ENCODE measurements at places on chromosomes 6 and 20.

- peak; percentile 84 for DNase-seq
These were observed 205.6 kb downstream of the DTNBP1 start for GRCh38 chr6:15457121-15457650.

- DNase-seq: no peak
These were observed 40.7 kb downstream of the PRR18 start for GRCh38 chr6:166267526-166267925.

DNA sequence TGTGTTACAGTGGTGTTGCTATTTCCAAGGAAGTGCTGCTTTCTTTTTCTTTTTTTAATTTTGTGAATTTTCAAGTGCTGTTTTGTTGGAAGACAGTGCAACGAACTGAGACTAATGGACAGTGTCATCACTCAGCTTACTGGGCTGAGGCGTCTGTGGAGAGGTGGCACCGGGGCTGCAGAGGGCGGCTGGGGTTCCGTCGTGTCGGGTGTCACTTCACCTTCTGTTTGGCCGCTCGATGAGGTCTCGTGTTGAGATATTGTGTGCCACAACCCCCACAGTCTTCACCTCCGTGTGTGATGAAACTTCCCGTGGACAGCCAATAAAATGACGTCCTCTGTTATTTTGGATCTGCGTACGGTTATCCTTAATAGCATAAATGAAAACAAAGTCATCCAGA, 149.4 kb upstream of the SNX9 start:
- no peak for DNase-seq

DNA sequence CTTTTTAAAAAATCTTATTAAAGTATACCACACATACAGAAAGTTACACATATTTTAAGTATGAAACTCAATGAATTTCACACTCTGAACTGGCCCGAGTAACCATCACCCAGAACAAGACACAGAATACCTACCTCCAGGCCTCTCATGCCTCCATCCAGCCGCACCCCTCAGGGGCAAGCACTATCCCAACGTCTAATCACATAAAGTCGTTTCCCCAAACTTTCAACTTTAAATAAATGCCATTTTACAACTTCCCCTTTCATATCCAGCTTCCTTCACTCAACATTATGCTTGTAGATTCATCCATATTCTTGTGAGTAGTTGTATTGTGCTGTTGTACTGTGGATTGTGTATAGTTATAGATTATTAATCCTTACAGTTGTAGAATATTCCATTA, 539.1 kb downstream of the CD83 start:
- DNase-seq: no peak

GRCh38 chr6:125574604-125575003, 174.8 kb upstream of the HEY2 start:
- DNase-seq: peak; percentile 19

- DNase-seq: peak; percentile 26
These were observed 183.1 kb downstream of the MOXD1 start for GRCh38 chr6:132218059-132218696.

DNA sequence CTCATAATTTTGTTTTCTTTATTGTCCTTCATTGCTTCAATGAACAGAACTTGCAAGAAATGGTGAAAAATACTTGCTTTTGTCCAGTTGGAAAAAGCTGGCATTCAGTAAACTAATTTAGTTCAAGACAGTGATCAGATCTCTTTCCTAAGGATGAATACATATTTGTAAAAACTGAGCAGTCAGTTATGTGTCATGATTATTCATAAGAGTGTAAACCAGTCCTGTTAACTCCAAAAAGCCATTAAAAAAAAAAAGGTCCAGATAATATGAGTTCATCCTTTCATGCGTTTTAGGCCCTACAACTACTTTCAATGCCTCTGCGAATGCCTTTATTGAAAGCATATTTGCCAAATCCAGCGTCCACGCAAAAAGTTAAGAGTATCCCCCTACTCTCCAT, 609 bp downstream of the PGM3 start:
- no peak for DNase-seq

DNA sequence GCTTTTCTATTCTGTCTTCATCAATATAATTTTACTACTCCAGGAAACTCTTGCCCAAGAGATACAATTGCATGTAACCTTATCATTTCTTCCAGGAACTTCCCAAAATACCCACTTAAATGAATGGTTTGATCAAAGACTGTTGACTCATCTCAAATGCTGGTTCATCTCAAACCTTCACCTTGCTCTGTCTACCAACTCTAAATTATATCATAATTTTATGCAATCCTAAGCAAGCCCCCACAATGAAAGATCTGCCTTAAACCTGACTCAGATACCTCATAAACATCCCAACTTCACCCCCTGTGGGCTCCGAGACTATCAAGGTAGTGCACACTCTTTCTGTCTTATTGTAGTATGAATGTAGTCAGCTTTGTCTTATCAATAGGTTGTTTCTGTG, 65.5 kb upstream of the GCM1 start:
- DNase-seq: no peak

DNA sequence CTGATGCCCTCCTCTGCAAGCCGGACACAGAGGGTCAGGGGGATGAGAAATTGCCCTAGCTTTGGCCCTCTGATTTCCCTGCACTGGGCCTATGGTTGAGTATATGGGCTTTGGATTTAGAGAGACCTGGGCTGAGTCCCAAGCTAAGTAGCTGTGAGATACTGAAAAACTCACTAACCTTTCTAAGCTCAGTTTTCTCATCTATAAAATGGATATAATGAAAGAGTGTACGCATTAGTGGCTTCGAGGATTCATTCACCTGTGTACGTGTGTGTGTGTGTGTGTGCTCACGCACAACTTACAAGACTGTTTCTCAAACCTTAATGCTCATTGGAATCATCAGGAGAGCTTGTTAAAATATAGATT, 12.7 kb upstream of the RBPJL start:
- no peak for DNase-seq

- peak; percentile 29 for DNase-seq
These were observed 274.3 kb downstream of the CD109 start for GRCh38 chr6:73969971-73970970.

- DNase-seq: no peak
These were observed 45.6 kb upstream of the AKIRIN2 start for GRCh38 chr6:87747646-87748045.

DNA sequence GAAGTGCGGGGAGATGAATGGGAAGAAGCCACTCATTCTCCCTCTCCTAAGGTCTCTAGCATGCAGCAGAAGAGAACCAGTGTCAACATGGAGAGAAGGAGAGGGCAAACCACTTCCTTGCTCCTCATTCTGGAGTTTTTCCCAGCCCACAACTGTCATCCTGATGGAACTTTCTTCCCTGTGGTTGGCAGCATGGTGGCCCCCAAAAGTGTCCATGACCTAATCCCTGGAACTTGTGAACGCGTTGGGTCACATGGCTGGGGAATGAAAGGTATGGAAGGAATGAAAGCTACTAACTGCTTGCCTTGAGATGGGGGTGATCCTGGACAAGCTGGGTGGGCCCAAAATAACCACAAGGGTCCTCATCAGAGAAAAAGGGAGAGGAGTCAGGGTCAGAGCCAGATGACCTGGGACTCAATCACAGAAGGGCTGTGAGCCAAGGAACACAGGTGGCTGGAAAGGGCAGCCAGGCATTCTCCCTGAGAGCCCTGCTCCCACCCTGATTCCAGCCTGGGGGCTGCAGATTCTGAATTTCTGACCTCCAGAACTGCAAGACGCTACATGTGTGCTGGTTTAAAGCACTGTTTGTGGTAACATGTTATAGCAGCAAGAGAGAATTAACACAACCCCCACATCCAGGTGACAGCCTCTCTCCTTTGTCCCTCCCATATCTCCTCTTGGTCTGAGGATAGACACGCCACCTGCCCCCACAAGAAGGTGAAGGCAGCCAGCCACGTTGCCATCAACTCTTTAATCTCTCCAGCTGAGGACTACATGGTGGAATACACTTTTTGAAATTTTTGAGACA, 63.2 kb downstream of the PYGB start:
- no peak for DNase-seq

GRCh38 chr6:96907498-96907897, 9.8 kb upstream of the NDUFAF4 start:
- DNase-seq: no peak

DNA sequence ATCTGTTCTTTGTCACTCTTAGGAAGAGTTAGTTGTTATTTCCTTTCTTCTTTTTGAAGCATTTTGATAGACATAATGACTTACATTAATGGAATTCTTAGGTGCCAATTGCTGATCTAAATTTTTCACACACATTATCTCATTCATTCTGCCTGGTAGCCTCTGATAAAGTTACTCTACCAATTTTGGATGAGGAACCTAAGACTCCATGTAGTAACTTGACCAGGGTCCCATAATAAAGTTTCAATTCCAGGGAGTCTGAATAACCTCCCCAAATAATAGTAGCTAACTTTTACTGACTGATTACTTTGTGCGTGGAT, 73.2 kb upstream of the CITED2 start:
- no peak for DNase-seq

DNA sequence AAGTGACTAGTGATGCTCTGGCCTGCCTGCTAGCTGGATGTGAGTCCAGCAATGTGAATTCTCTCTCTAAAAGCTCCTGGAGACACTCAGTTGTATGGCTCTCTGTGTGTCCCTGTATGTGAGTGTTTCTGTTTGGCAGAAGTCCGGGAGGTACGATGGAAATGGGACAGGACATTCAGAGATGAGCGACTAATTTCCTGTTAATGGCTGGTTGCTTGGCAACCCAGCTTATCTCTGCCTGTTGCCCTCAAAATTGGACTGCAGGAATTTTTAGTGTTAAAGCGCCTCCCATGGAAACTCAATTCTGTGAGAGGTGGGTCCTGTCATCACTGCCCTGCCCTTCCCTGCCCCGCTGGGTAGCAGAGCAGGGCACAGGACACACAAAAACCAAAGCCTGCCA, 136.8 kb upstream of the LRFN2 start:
- no peak for DNase-seq

GRCh38 chr6:126890055-126890454, 228.4 kb upstream of the RSPO3 start:
- peak; percentile 58 for DNase-seq

DNA sequence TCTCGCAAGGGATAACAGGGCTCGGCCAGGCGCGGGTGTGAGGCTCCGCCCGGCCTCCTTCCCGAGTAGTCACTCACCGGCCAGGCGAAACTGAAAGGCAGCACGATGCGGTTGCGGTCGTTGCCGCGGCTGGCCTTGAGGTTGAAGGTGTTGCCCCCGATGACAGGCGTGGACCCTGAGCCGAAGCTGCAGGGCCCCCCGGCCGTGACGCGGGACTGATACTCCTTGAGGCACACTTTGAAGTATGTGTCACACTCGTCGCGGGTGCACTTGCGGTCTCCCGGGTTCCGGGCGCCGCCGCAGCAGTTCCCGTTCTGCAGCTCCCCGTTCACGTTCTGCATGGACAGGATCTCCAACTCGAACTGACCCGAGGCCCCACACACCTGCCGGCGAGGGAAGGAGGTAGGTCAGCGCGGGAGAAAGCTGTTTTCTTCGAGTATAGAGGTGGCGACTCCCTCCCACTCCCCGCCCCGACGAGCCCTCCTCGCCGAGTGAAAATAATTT, 1.1 kb downstream of the JAG1 start:
- DNase-seq: peak; percentile 73

DNA sequence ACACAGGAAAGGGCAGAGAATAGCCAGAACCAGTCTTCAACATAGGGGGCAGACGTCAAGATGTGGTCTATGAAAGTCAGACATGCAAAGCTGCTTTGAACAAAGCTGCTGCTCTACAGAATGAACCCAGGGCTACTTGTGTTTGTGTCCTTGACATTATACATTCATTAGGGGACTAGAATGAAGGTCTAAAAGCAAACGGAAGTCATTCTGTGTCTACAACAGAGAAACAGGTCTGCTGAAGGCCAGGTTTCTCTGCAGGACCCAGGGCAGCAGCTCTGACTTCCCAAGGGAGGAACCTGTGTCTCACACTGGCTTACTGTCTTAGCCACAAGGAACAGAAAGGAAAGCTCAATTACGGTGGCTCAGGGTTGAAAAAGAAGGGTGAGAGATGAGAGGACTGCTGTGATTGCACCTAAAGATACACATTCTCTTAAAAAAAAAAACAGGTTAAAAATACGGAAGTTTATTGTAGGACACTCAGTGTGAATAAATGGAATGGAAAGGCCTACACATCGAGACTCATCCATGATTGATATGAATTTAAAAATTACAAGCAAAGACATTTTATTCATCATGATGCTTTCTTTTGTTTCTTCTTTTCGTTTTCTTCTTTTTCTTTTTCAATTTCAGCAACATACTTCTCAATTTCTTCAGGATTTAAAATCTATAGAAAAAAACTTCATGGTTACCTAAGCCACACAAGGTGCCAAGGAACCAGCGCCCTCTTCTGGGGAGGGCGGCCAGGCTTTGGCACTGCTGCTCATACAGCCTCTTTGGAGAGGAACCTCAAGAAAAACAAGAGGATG, 6.7 kb downstream of the PSMA7 start:
- DNase-seq: peak; percentile 36

GRCh38 chr6:38974389-38975151, 74.0 kb upstream of the GLP1R start:
- DNase-seq: no peak

- no peak for DNase-seq
These were observed 186.2 kb upstream of the PMEPA1 start for GRCh38 chr20:57896017-57896416.

DNA sequence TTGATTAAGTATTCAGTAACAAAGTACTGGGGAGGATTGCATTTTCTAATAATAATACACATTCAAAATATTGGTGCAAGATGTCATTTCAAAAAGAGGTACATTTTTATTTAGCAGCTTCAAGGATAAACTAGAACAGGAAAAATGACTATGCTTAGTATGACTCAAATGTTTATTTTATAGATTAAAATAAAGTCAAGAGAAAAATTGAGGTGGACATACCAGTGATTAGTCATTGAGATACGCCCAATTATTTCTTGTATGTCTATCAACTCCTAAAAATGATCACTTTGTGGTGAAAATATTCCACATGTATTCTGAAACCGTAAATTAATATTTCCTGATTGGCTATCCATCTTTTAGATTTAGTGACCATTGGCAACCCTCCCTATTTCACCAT, 96.7 kb downstream of the PHF3 start:
- no peak for DNase-seq

DNA sequence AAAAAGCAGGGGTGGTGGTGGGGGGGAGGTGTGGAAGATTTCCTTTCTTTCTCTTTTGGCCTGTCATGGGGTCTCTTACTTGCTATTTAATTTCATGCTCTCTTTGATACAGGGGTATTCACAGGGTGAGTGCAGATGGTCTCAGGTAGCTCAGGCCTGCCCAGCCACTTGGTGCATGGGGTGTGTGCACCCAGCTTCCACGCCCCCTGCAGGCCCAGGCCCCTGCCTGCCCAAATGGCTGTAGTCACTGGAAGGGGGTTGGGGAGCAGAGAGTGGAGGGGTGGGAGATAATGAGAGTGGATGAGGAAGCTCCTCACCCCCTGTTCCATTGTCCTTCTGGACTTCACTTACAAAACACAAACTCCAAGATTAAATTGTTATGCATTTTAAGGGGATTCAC, 133.6 kb upstream of the SGK1 start:
- peak; percentile 12 for DNase-seq

All from NCI-H69 (cell line).